Liver (tissue), 10 donors: ENCODE measurements at places on chromosomes 7 and 10.

- peak within 1 kb of the TSS; percentile 99 for H3K27ac ChIP-seq
- no peaks in the 10 kb centered on the region for H3K36me3 ChIP-seq
- no peaks in the 10 kb centered on the region for H3K27me3 ChIP-seq
- H3K4me3 ChIP-seq = peak within 1 kb of the TSS; percentile 93
These were observed at the start of gene ARID5B for GRCh38 chr10:61900829-61901792. ARID5B (plus strand) TSS chr10:61901699; CDS start chr10:61901710, 11 bp downstream.

- no peaks in the 10 kb centered on the region for H3K27me3 ChIP-seq
- no peaks in the 10 kb centered on the region for H3K4me1 ChIP-seq
- DNase-seq = no peak
- H3K27ac ChIP-seq = no peak overlapping the region
- no peak overlapping the region for H3K4me3 ChIP-seq
- no peaks in the 10 kb centered on the region for H3K36me3 ChIP-seq
These were observed 10.7 kb upstream of the FZD8 start for GRCh38 chr10:35652824-35653223.

DNA sequence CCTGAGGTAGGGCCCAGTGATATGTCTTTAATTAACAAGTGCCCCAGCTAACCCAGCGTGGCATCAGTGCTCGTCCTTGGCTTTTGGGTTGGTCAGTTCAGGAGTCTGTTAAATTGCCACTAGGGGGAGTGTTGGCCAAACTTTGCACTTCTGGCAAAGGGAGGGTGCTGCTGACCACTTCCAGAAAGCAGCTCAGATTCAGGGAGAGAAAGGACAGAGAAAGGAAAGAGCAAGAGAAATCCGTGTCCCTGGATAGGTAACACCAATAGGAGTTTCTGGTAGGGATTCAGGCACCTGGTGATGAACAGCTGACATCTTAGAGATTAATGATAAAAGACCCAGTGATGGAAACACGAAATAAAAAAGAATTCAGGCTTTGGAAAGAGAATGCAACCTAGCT is 243.1 kb upstream of the AOAH start:
- peaks cover 21% of the 10 kb centered on the region for H3K4me1 ChIP-seq
- DNase-seq = no peak
- H3K27ac ChIP-seq = no peak overlapping the region
- no peaks in the 10 kb centered on the region for H3K27me3 ChIP-seq
- no peak overlapping the region for H3K4me3 ChIP-seq

DNA sequence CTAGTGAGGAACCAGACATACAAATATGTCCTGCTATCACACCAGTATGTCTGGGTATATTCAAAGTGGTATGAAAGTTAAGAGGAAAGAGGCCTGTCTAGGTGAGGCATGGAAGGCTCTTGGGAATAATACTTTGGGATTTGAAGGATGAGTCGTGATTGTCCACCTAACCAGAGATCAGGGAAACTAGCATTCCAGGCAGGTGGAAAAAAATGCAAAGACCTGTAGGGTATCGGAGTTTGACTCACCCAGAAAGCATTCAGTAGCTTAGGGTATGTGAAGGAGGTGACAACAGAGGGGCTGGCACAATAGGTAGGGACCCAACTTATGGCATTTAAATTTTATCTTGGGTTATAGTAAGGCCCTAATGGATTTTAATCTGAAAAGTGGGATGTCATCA is 950 bp upstream of the GCC1 start:
- no peak for DNase-seq
- H3K4me1 ChIP-seq = peaks cover 54% of the 10 kb centered on the region
- no peak overlapping the region for H3K27ac ChIP-seq
- peaks cover 6% of the 10 kb centered on the region for H3K36me3 ChIP-seq
- no peak overlapping the region for H3K4me3 ChIP-seq
- no peaks in the 10 kb centered on the region for H3K27me3 ChIP-seq

DNA sequence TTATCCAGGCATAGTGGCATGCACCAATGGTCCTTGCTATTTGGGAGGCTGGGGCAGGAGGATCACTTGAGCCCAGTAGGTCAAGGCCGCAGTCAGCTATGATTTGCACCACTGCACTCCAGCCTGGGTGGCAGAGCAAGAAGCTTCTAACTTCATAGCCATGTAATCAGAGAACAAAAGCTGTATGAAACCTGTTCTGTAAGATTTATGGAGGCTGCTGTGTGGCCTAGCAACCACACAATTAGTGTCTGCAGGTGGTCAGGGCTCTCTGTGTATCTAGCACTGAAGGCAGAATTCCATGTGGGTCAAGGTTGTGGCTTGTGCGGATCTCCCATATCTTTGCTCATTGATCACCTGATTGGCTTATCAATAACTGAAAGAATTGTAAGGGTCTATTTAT is 221.5 kb upstream of the FOXK1 start:
- H3K27ac ChIP-seq = no peak overlapping the region
- no peaks in the 10 kb centered on the region for H3K4me1 ChIP-seq

DNA sequence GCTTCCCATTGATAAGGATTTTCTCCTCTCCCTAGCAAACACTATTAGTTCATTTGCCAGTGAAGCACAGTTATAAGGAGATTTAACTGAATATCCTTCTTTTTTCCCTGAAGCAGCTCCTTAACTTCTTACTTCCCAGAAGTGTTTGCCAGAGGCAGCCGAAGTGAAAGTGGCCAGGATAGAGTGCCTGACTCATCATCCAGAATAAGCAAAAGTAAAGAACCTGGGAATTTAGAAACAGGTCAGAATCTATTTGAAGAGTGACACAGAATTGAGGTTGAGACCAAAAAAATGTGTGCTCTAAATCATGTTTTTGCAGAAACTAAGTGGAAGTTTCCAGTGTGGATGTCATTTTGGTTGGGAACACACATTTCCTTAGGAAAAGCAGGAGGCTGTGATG is 249.6 kb upstream of the VWC2 start:
- no peak overlapping the region for H3K27ac ChIP-seq
- H3K4me3 ChIP-seq = no peak overlapping the region
- no peaks in the 10 kb centered on the region for H3K4me1 ChIP-seq
- no peaks in the 10 kb centered on the region for H3K36me3 ChIP-seq
- no peaks in the 10 kb centered on the region for H3K27me3 ChIP-seq
- no peak for DNase-seq

DNA sequence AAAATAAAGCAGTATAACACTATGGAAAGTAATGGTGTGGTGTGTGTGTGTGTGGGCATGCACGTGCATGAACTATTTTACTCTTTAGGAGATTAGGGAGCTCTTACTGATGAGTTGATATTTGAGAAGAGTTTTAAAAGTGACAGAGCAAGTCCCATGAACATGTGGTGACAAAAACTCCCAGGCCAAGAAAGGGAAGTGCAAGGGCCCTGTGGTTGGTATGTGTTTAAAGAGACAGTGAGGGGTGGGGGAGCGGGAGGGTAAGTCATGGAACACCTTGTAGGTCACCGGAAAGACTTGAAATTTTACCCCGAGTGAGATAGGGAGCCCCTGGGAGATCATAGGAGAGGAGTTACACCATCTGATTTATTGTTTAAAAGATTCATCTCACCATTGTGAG is 63.3 kb downstream of the AKR1B1 start:
- no peak overlapping the region for H3K4me3 ChIP-seq
